ENCODE measurements at places on chromosomes 6 and 20. TPM values are rescaled to one million over a fixed set of nuclear protein-coding genes. Genes with fewer than 3 reads are reported as not detected.

GRCh38 chr20:50340541-50340940, 149.9 kb downstream of the CEBPB start:
- DNase-seq, result no peak
- H3K36me3 ChIP-seq, result no peaks in the 10 kb centered on the region
- H3K4me1 ChIP-seq, result peaks cover 65% of the 10 kb centered on the region
- H3K4me3 ChIP-seq, result peak overlapping the region; percentile 80
- peak overlapping the region; percentile 99 for H3K27ac ChIP-seq

- peak overlapping the region; percentile 96 for H3K27ac ChIP-seq
- peaks cover 9% of the 10 kb centered on the region for H3K36me3 ChIP-seq
- DNase-seq, result no peak
These were observed 129.9 kb downstream of the SMAP1 start for GRCh38 chr6:70797625-70798024.

- peaks cover 4% of the 10 kb centered on the region for H3K36me3 ChIP-seq
- no peak for DNase-seq
- no peak overlapping the region for H3K27ac ChIP-seq
- no peaks in the 10 kb centered on the region for H3K27me3 ChIP-seq
- H3K4me1 ChIP-seq, result no peaks in the 10 kb centered on the region
- no peak overlapping the region for H3K4me3 ChIP-seq
These were observed 42.3 kb downstream of the MYLK4 start for GRCh38 chr6:2708456-2708855.

- H3K4me3 ChIP-seq, result no peak overlapping the region
- H3K27ac ChIP-seq, result no peak overlapping the region
- H3K27me3 ChIP-seq, result peaks cover 39% of the 10 kb centered on the region
- no peaks in the 10 kb centered on the region for H3K36me3 ChIP-seq
- DNase-seq, result no peak
These were observed 72.8 kb upstream of the BLCAP start for GRCh38 chr20:37600486-37600885.

GSTA3 gene
- total RNA-seq, result not detected

DNA sequence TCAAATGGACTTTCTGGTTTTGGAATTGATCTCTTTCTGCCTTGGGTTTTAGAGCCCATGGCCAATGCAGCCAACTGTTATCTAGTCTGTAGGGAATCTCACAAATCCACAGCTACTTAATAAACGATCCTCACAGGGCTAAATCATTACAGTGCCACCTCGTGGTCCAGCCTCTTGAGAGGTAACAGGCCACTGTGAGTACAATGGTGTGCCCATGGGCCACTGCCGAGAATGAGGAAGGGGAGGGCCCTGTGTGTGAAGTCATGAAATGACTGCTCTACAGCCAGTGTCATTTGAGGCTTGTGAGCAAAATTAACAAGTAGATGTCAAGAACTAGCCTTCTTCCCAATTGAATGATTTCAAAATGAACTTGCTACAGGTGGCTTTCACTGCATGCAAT, 54.3 kb upstream of the GMPR start:
- peaks cover 11% of the 10 kb centered on the region for H3K36me3 ChIP-seq
- no peak overlapping the region for H3K27ac ChIP-seq
- H3K4me3 ChIP-seq, result no peak overlapping the region
- DNase-seq, result no peak
- H3K27me3 ChIP-seq, result no peaks in the 10 kb centered on the region
- peaks cover 34% of the 10 kb centered on the region for H3K4me1 ChIP-seq

Data from activated T-cell treated with anti-CD3 and anti-CD28 coated beads, Interleukin-2, amount 50 U/mL, for 72 hours (primary cell).